HS-5 (cell line): ENCODE measurements at places on chromosomes 12 and 14.

- no peak for DNase-seq
These were observed 12.2 kb upstream of the TUBA1A start for GRCh38 chr12:49200919-49201594.

DNA sequence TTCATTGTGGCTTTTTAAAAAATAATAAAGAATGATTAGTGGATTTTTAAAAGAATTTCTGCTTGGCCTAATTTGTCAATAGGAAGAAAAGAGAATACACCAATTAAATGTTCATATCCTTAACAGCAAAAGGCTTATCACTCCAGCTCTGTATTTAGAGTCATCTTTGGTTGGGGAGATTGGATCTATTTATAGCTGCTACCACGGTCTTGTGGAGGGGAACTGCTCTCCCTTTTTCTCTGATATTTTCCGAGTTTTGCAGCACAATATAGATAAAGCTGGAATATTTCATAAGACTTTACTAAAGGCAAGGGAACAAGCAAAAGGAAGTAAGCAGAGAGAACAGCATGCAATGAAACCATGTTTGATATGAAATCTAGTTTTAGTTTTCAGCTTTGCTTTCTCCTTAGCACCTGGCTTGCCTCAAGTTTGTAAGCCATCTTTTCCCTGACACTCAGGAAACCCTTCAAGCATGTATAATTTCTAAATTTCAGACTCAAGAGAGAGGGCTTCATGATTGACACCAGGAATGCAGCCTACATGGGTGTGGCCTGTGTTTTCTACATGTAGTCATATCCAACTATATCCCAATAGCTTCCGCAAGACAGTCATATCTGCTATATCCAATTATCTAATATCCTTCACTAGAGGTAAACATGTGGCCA lies 35.2 kb downstream of the BRMS1L start:
- DNase-seq, result no peak

- no peak for DNase-seq
These were observed 9.8 kb downstream of the SLC38A1 start for GRCh38 chr12:46259071-46259470.

DNA sequence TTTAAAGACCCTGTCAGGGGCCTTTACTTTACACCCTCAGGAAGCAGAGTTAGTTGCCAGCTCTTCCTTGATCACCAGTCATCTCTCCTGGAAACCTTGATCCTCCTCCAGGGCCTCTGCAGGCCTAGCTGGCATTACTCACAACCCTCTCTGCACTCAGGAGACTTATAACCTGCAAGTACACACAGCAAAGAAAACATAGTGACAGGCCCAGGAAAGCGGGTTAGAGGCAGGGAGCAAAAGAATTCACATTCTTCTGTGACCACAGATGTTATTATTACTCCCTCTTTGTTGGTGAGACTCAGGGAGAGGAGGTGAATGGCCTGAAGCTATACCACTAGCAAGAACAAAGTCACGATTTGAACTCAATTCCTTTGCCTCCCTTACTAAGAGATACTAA lies 87.4 kb downstream of the OR11H12 start:
- no peak for DNase-seq

DNA sequence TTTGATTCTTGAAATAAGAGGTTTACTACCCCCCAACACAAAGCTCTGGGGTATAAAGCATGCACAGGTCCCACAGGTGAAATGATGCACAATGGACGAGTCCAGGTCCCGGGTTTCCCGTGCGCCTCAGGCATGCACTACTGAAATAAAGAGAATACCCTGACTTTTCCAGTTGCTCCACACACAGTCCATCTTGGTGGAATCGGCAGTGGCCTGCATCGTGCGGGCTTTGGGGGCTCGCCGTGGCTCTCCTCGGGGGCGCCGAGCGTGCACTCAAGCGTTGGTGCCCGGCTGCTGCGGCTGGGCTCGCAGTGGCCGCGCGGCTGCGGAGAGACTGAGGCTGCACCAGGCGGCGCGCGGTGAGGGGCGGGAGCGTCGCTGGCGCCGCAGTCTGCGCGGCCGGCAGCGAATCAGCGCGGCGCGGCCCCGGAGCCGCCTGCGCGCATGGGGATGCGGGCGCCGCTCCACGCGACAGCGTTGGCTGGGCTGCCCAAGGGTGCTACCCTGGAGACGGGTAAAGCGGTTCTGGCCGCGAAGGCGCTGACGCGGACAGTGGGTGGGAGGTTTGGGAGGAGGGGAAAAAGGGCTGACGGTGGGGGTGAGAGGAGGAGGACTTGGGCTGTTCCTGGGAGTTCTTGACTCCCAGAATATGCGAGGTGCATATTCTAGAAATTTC lies 53.8 kb upstream of the CCDC175 start:
- DNase-seq, result no peak

- DNase-seq, result no peak
These were observed 69.3 kb upstream of the KCNJ8 start for GRCh38 chr12:21843795-21844194.

GRCh38 chr14:38723959-38724358 lies 379.1 kb downstream of the SEC23A start:
- no peak for DNase-seq
